ENCODE measurements at places on chromosomes 3 and 15.

- no peak for DNase-seq
Observed at GRCh38 chr3:5891711-5892110, 704.2 kb downstream of the EDEM1 start.

- no peak for DNase-seq
Observed at GRCh38 chr3:136844724-136845123, 17.3 kb upstream of the NCK1 start.

GRCh38 chr3:24310887-24311286 lies 183.8 kb downstream of the THRB start:
- no peak for DNase-seq

GRCh38 chr3:49856181-49857005 lies at the start of gene TRAIP:
Gene TRAIP, minus strand, starts transcription at chr3:49856564. Its CDS starts 111 bp downstream, at chr3:49856453.
- DNase-seq = peak; percentile 85

GRCh38 chr3:10817506-10817905 lies 1.5 kb downstream of the SLC6A11 start:
- DNase-seq = no peak

- no peak for DNase-seq
Observed at GRCh38 chr3:123759871-123760270, 124.3 kb downstream of the MYLK start.

GRCh38 chr3:31817411-31817966 lies 163.6 kb downstream of the OSBPL10 start:
- no peak for DNase-seq

GRCh38 chr15:78630886-78631633 lies 9.9 kb downstream of the CHRNB4 start:
- DNase-seq = no peak
